ENCODE measurements at places on chromosomes 16 and 17.
A peak's percentile ranks its signal among the peaks of the same experiment; 100 is the strongest.

DNA sequence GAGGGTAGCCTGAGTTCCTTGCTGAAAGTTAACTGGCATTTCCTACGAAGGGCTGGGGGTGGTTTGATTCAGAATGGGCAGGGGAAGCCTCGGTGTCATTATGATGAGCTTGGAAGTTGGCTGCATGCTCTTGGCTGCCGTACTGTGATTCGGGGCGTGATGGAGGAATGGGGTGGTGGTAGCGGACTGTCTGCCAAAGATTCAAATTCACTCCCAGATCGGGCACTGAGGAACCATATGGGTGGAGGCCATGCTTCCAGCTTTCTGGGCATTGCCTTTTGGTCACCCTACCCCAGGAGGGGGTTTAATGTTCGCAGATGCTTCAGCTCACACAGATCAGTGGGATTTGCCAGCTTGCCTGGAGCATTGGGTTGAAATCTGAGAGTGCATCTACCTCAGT is 492.8 kb upstream of the EEF2KMT start:
- DNase-seq = no peak

- DNase-seq = no peak
These were observed 44.3 kb upstream of the CPNE2 start for GRCh38 chr16:57048095-57048494.

DNA sequence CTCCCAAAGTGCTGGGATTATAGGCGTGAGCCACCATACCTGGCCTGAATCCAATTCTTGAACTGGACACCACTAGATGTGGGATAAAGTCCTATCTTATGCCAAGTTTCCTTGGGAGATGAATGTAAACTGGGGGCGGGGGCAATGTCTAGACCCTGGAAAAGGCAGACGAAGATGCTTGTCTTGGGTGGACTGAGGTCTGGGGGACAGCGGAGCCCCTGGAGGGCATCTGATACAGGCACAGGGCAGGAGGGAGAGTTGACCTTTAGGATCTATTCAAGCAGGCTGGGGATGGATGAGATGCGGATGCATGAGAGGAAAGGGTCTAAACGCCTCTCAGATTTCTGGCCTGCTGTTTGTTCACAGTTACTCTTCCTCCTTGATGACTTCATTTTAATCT is 11.7 kb downstream of the C1QTNF1 start:
- no peak for DNase-seq

GRCh38 chr17:37220607-37220953 is 155.2 kb upstream of the C17orf78 start:
- no peak for DNase-seq

- no peak for DNase-seq
These were observed 231.6 kb upstream of the CDH5 start for GRCh38 chr16:66134875-66135274.

DNA sequence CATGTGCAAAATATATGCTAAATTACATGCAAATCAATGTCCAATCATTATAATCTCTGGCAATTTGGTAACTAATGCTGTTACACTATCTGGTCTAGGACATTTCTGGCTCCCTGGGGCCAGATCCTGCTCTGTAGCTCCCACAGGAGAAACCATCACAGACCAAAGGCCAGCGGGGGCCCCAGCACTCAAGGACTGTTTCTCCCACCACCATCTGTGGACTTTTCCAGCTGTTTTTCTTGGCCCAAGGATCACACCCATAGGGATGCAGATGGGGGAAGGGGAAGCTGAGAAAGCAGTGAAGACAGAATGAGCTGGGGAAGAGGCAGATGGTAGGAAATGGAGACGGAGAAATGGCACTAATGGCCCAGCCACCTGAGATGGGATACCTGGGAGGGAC is at the start of gene HIGD1B:
HIGD1B (plus strand) TSS at position 298 of the 400 bp plus-strand sequence. CDS start 270 bp downstream, outside the sequence.
- DNase-seq = no peak

- peak; percentile 78 for DNase-seq
These were observed 4.8 kb upstream of the ARL4D start for GRCh38 chr17:43393944-43394482.

DNA sequence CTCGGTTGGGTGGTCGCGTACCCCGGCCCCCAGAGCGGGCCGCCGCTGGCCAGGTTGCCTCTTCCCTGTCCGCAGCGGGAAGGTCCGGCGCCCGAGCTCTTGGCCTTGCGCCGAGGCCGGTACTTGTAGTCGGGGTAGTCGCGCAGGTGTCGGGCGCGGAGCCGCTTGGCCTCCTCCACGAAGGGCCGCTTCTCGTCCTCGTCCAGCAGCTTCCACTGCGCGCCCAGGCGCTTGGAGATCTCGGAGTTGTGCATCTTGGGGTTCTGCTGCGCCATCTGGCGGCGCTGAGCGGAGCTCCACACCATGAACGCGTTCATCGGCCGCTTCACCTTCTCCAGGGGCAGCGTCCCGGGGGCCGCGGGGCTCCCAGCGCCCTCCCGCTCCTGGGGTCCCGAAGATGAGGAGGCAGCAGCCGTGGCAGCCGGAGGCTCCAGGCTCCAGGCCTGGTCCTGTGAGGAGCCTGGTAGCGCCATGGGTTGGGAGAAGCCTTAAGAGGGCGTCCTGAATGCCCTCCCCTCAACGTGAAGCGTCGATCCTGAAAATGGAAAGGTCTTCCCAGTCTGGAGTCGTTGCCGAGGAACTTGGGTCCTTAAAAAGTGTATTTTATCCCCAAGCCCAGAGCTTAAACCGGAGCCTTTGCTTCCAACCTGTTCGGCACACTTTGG is 558 bp downstream of the SOX15 start:
- peak; percentile 56 for DNase-seq

- no peak for DNase-seq
These were observed 59.2 kb downstream of the BMERB1 start for GRCh38 chr16:15493466-15494180.

- DNase-seq = no peak
These were observed 12.6 kb upstream of the IL21R start for GRCh38 chr16:27389272-27389961.

DNA sequence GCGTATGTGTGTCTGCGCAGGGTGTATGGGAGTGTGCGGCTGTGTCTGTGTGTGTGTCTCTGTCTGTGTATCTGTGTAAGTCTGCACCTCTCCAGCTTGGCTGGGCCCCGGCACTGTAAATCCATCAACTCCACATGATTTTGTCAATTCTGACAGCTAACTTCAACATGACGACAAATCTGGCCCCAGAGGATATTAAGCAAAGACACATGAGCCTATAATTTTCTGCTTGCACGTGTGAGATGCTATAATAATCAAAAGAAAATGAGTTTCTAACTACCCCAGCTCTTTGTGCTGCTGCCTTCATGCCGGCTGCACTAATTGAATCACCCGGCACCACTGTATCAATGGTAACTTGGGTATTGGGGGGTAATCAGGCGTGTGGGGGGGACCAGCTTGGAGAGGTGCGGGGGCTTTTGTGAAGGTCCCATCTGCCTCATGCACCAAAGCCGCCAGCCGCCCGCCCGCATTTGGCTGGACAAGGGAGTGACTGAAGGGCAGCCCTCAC is 57.6 kb upstream of the LHX1 start:
- no peak for DNase-seq

- DNase-seq = no peak
These were observed 177.3 kb downstream of the CYB561 start for GRCh38 chr17:63268827-63269226.

- DNase-seq = no peak
These were observed 349.2 kb upstream of the HSBP1 start for GRCh38 chr16:83458612-83459011.

- no peak for DNase-seq
These were observed 3.0 kb downstream of the MT2A start for GRCh38 chr16:56611281-56611833.

DNA sequence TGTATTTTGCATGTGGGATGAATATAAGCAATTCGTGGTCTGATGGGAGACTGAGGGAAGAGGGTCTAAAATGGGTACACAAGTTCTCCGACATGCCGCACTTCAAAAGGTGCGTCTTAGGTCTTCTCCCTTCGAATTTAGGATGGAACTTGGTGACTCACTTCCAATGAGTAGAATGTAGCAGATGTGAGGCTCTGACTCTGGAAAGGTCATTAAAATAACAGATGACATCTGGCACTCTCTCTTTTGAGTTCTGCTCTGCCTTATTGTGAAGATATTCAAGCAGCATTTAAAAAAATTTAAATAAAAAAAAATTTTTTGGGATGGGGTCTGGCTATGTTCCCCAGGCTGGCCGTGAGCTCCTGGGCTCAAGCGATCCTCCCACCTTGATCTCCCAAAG is 92.7 kb downstream of the TMEM100 start:
- DNase-seq = no peak

DNA sequence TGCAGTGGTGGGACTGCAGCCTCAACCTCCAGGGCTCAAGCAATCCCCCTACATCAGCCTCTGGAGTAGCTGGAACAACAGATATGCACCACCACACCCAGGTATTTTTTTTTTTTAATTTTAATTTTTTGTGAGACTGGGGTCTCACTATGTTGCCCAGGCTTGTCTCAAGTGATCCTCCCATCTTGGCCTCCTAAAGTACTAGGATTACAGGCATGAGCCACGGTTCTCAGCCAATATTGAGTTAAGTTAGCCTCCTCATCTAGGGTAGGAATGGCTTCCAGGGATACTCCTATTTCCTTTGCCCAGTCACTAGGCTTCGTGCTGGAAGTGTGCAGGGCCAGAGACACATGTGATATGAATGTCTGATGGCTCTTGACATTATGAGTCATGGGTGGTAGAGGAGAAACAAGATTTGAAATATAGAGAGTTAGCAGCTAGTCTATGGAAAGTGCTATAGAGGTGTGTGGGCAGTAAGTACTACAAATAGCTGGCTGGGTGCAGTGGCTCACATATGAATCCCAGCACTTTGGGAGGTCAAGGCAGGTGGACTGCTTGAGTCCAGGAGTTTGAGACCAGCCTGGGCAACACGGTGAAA is 8.0 kb upstream of the HES7 start:
- no peak for DNase-seq

DNA sequence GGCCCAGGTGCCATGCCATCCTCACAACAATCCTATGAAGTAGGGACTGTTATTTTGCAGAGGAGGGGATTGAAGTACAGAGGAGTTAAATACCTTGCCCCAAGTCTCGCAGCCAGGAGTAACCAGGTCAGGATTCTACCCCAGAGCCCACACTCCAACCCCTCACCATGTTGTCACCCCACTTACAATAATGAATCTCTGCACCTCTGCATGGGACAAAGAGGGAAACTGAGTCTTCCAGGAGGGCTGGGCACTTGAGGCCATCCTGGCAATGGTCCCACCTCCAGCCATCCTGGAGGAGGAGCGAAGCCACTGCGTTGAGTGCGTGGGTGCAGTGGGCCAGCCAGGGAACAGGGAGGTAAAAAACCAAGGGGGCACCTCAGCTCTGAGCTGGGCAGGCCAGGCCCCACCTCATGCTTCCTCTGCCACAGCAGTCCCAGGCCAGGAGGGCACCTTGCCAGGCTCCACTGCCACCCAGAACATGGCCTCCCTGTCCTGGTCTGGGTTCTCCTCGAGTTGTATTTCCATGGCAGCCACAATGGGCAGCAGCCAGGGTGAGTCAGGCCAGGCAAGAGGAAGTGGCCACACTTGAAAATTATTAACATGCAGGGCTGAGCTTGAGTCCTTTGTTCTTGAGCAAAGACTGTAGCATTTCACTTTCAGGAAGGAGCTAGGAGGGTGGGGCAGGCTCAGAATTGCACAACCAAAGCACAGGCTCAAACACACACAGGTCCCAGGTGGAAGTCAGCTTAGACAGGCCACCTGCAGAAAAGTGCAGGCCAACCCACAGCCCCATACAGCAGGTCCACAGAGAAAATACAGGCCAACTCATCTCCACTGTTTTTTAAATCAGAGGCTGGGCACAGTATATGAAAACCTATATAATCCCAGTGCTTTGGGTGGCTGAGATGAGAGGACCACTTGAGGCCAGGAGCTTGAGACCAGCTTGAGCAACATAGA is 52.1 kb downstream of the CUEDC1 start:
- DNase-seq = no peak

- DNase-seq = peak; percentile 61
These were observed at the start of gene SLC16A3 for GRCh38 chr17:82228842-82229697. SLC16A3 (plus strand) TSS chr17:82229042; CDS start chr17:82236009, 6,967 bp downstream.

DNA sequence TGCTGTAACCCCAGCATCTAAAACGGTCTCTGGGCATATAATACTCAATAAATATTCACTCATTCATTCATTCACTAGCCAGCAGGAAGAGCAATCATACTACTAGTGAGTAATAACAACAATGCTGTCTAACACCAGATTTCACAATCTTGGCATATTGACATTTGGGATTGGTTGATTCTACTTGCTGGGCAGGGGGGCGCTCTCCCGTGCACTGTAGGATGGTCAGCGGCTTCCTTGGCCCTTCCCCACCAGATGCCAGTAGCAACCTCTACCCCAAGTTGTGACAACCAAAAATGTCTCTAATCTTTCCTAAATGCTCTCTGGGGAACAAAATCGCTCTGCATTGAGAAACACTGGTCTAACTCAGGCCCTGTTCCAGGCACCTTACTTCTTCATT is 20.7 kb downstream of the WFDC1 start:
- DNase-seq = no peak

DNA sequence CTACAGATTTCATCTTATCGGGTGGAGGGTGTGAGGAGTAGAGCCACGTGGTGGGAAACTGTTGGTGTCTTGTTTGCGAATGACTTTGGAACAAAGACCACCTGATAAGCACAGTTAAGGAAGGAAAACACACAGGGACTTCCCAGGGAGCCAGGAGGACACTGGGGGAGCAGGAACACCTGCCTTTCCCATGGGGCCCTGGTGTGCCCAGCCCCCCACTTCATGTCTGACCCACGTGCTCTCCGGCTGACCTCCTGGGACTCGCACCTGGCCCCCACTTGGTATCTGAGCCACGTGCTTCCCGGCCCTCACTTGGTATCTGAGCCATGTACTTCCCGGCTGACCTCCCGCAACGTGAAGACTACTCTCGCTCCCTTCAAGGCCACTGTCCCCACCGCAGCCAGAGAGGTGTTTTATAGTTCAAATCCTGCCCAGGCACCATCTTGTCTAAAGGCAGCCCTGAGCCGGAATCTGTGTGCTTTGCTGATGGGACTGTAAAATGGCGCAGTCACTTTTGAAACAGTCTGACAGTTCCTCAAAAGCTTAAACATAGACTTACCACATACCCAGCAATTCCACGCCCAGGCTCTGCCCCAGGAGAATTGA is 5.4 kb upstream of the CSNK1D start:
- no peak for DNase-seq

GRCh38 chr16:912684-913613 is 57.8 kb downstream of the LMF1 start:
- no peak for DNase-seq

DNA sequence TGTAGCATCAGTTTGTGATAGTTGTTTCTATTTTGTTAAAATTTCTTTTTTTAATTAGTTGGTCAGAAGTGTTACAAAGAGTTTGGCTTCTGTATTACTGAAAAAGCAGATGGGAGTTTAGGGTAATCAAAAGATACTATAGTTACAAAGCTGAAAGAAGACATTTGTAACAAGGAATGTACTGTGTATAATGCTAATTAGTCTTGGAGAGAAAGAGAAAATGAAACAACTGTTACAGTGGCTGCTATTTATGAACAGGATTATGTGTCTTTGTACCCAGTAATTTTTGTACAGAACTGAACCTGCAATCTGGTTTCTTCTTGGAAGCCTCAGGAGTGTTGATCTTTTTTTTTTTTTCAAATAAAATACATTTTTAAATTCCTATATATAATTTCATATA is 14.3 kb downstream of the GDPD1 start:
- no peak for DNase-seq
